ENCODE measurements at places on chromosomes 7 and 10.

GRCh38 chr7:111671927-111672326, 109.6 kb upstream of the IMMP2L start:
- DNase-seq, result no peak

DNA sequence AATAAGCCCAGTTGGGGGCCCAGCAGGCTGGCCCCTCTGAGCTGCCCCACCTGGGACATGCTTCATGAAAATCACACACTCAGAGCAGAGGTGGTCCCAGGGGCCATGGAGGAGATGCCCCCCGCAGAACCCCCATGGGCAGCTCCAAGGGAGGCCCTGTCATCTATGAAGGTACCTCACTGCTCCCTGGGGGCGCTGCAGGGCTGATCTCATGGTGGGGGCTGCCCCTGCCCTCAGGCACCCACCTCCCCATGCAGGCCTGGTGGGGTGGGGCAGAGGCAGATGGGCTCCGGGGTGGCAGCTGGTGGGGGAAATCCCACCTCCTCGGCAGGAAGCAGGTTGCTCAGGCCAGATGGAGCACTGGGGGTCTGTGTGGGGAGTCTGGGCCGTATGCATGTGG, 60.5 kb downstream of the YKT6 start:
- DNase-seq, result no peak

DNA sequence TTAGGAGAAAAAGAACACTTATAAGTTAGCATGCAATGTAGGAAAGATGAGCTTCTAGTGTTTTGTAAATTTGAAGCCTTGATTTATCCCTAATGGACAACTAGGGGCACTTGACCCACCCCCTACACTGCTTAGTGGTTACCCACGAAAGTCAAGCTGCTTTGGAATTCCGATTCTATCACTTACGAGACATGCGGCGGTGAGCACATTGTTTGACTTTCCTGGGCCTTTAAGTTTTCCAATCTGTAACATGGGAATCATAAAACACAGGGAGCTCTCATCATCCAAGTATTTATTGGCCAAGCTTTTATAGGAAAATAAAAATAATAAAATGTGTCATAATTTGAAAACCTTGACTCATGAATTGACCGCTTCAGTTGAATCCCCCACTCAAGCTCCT, 78.7 kb upstream of the PDK4 start:
- no peak for DNase-seq

DNA sequence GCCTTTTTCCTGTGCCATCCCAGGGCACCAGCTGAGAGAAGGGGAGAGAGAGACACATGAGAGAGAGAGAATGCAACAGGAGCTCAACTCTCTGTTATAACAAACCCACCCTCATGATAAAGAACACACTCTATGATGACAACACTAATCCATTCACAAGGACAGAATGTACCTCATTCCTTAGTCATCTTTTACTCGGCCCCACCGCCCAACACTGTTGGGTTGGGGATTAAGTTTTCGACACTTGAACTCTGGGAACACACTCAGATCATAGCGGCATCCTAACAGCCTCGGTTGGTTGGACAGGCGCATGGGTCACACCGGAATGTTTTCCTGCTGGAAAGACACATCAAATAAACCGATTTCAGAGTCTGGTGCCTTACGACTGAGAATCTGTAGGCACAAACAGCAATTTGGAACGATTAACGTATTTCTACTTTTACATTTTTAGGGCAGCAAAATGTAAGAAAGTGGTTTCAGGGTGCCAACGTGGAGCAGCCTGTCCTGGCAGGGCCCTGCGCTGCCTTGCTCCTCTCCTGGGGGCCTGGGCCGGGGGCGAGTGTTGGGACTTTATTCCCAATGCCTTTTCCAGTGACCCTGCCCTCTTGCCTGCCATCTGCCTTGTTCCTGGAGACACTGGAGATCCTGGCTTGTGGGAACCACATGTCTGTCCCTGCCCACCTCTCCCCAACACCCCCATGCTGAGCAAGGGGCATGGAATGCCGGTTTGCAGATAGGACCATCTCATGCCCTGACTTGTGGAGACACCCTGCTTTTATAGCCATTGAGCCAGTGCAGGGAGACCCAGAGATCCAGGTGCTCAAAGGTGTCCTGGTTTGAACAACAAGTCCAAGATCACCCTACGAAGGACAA, 287.0 kb downstream of the TCERG1L start:
- DNase-seq, result no peak

- no peak for DNase-seq
These were observed 228.5 kb downstream of the TCERG1L start for GRCh38 chr10:131082991-131083481.

DNA sequence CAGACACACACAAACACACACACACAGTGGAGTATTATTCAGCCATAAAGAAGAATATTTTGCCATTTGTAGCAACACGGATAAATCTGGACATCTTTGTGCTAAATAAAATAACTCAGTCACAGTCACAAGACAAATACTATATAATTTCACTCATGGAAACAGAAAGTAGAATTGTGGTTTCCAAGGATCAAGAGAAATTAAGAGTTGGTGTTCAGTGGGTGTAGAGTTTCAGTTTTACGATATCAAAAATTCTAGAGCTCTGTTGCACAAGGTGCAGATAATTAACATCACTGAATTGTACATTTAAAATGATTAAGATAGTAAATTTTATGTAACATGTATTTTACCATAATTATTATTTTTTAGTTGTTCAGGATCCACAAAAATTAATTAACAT, 1235.0 kb downstream of the XPNPEP1 start:
- no peak for DNase-seq

GRCh38 chr10:71629131-71629530, 90.4 kb downstream of the C10orf105 start:
- DNase-seq, result no peak

- no peak for DNase-seq
These were observed 76.2 kb downstream of the AHR start for GRCh38 chr7:17374654-17375053.

DNA sequence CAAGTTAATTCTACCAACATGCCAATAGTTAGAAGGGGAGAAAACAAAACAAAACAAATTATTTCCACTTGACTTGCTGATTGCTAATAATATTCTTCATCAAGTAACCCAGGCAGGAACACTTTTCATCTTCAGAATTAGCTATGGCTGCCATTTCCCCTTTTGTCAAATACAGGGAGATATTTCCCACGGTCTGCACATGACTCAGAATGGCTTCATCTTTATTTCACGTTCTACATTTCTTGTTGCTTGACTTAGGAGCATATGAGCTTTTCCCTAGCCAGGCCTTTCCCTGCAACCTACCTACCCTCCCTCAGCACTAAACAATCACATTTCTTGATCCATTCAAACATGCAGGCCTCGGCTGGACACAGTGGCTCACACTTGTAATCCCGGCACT, 6.5 kb downstream of the CPVL start:
- DNase-seq, result no peak

- DNase-seq, result no peak
These were observed 3.1 kb downstream of the ANKRD22 start for GRCh38 chr10:88848499-88848898.

DNA sequence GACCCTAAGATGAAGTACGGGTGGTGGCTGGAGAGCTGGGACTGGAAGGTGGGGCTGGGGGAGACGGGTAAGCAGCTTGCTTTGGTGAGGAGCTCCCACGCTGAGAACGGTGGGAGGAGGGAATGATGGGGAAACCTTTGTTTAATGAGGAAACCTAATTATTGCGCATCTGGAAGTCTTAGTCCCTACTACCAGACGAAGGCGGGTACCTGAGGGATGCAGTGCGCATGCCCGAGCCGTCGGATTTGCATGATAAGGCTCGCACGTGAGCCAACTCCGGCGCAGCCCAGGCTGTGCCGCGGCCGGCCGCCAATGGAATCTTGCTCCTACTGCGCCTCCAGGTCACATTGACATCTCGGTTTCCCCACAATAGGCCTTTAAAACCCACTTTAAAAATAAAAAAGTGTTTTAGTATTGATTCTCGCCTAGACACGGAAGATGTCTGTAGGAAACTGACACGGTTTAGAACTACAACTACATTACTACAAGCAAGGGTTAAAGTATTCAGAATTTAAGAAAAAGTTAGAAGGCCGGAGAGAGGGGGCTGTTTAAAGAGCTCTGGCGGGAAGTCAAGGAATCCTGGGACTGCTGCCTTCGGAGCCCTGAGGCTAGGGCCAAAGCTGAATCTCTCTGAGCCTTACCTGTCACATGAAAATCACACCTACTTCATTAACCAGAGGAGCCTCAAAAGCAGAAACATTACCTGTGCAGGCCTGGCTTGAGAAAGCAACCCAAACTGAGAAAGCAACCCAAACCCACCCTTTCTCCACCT, 12.1 kb upstream of the DLX6 start:
- no peak for DNase-seq
